Mucosa of gallbladder (tissue), 1 donor: ENCODE measurements at places on chromosomes 2 and 18. TPM values are rescaled to one million over a fixed set of nuclear protein-coding genes. Genes with fewer than 3 reads are reported as not detected.

The MAP3K19 gene
- not detected for total RNA-seq

The PROKR1 gene
- not detected for total RNA-seq

The CWC22 gene
- 13.6 TPM for total RNA-seq

GRCh38 chr2:1538663-1539062 lies 125.4 kb downstream of the TPO start:
- no peak for DNase-seq

DNA sequence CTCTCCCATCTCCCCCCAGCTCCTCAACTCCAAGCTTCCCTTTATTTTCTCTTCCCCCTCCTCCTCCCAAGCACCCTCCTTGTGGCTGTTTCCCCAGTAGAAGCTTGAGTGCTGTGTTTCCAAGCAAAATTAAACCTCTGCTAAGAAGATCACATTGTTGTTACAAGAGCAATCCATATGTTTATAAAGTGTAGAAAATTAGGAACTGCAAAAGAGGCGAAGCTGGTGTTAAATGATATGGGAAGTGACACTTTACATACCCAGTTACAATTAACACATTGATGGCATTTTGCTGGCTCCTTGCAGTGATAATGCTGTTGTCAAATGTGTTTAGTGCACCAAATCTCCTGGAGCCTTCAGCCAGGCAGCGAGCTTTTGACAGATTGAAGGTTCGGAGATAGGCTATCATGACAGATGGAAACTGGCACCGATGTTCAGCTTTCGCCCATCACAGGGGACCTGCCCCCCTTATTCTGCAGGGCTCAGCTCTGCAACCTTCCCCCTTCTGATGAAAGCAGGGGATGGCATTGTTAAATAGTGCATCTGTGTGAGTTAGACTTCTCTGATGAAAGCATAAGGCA lies 259.8 kb upstream of the ATP5MC3 start:
- no peak for DNase-seq

DNA sequence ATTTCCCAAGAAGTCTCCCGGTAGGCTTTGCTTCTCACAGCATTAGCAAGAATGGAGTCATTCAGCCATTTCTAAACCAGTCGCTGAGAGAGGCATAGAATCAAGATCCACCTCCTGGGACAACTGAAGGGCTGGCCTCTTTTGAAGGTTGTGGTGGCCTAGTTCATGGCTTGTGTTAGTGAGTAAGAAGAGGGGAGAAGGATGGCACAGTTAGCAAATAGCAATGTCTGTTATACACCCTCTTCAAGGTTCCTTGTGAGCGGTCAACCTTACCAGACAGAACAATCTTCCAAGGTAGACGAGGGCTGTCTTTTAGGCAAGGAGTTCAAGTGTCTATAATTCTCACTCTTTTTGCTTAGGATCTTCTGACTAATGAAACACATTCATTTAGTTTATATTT lies 35.4 kb upstream of the DNAH7 start:
- DNase-seq = no peak

DNA sequence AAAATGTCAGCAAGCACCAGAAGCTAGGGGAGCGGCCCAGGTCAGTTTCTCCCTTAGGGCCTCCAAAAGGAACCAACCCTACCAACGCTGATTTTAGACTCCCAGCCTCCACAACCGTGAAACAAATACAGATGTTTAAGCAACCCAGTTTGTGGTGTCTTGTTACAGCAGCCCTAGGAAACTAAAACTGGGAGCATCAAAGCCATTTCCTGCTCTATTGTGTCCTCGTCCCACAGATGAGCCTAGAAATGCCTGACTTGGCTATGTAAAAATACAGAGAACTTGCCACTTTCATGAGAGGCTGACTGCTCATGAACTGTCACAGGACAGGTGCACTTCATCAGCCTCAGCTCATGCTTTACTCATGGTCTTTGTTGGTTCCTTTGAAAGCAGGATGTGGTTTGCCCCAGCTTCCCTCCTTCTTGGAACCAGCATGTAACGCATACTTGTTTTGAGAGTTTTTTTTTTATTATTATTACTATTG lies 97.6 kb upstream of the SLC39A10 start:
- peak; percentile 52 for DNase-seq

- no peak for DNase-seq
These were observed 249.4 kb upstream of the HS6ST1 start for GRCh38 chr2:128568106-128568505.

- no peak for DNase-seq
These were observed 158.6 kb downstream of the PIK3C3 start for GRCh38 chr18:42113529-42114191.

DNA sequence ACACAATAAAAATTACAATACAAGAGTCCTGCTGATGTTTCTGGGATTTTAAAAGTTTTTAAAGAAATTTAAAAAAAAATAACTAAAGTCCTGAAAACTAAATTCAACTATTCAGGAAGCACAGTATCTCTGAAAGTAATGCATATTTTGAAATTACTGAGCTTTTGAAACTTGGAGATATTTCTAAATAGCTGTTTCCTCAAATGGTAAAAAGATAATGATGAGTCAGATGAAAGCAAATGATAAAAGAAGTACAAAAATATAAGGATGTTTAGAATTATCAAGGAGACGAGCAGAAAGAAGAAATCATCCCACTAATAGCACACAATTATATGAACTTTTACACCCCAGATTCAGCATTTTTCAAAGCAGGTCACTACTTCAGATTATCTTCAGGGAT lies 90.2 kb upstream of the SLC25A52 start:
- no peak for DNase-seq

DNA sequence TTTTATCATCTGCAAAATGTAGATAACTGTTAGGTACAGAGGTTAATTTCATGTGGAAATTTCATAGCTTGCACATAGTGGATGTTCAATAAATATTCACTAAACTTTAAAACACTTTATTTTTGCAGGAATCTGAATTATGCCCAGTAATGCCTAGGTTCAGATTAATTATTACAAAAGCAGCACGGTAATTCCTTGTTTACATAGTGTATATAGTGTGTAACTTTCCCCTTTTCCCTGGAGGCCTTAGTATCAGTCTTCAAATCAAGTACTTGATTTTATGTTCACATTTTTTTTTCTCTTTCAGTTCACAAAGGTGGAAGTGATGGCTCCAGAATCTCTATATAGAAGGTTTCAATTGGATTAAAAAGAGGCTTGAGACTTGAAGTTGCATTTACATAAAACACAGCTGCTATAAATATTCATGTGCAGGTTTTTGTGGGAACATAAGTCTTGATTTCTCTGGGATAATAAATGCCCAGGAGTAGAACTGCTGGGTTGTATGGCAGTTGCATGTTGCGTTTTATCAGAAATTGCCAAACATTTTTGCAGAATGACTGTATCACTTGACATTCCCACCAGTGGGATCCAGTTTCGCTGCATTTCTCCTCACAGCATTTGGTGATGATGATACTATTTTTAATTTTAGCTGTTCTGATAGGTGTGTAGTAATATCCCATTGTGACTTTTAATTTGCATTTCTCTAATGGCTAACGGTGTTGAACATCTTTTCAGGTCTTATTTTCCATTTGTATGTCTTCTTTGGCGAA lies 27.6 kb upstream of the LGALSL start:
- no peak for DNase-seq

DNA sequence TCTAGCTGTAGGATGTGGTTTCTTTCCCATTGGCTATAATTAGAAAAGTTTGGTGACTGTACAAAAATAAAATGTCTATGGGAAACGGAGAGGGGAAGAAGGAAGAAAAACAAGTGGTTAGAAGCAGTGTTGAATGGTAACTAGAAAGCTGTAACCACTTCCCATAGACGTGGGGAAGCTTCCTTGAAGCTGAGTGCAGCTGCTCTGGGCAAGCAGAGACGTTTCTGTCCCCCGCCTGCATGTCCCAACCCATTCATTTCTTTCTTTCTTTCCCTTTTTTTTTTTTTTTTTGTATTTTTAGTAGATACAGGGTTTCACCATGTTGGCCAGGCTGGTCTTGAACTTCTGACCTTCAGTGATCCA lies 367.8 kb upstream of the HS6ST1 start:
- DNase-seq = no peak

GRCh38 chr18:61544178-61544577 lies 210.9 kb downstream of the CDH20 start:
- no peak for DNase-seq

DNA sequence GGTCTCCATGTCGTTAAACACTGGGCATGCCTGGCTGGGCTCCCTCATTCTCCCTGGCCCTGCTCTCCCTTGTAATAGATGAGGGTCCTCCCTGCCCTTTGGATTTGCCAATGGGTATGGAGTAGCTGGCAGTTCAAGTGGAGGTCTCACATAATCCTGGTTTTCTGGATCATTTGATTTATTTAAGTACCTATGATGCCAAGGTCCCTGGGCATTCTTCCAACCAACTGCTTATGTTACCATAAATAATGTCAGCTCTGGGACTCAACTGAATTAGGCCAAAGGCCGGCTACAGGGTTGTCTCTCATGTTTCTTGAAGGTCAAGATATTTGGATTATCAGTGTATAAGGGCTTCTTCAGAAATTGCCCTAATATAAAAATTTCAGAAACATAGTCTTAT lies 104.9 kb upstream of the LYPD6 start:
- no peak for DNase-seq

DNA sequence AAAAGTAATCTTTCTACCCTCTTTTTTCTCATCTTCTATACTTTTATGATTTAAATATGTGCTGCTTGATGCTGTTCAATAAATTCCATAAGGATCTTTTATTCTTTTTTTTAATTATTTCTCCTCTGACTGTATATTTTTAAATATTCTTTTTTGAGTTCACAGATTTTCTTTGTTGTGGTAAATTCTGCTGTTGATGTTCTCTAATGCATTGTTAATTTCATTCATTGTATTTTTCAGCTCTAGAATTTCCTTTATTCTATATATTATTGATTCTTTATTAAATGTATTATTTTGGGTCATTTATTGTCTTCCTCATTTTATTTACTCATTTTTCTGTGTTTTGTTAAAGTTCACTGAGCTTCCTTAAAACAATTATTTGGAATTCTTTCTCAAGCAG lies 260.9 kb downstream of the ZNF804A start:
- DNase-seq = no peak

- DNase-seq = no peak
These were observed 110.0 kb downstream of the TPGS2 start for GRCh38 chr18:36718705-36719328.

DNA sequence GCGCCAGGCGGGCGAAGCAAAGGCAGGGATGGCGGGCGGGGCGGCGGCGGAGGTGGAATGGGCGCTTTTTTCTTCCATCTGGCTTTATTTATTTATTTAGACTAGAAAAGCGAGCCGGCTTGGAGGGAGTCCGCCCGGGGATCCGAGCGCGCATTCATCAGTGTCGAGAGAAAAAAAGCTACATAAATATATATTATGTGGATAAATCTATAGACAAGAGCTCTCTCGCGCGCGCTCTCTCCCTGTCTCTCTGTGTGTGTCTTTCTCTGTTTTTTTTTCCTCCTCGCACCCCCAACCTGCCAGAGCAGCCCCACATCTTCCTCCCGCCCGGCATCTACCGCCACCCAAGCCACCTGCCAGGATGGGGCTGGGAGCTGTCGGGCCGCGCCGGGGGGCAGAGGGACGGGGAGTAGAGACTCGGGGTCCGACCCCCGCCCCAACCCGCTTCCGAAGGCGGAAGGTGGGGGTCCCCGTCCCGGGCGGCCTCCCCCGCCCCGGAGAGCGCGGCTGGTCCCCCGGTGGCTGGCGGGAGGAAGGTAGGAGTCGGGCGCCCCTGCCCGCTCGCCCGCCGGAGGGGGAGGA lies 972 bp upstream of the CELF4 start:
- no peak for DNase-seq

DNA sequence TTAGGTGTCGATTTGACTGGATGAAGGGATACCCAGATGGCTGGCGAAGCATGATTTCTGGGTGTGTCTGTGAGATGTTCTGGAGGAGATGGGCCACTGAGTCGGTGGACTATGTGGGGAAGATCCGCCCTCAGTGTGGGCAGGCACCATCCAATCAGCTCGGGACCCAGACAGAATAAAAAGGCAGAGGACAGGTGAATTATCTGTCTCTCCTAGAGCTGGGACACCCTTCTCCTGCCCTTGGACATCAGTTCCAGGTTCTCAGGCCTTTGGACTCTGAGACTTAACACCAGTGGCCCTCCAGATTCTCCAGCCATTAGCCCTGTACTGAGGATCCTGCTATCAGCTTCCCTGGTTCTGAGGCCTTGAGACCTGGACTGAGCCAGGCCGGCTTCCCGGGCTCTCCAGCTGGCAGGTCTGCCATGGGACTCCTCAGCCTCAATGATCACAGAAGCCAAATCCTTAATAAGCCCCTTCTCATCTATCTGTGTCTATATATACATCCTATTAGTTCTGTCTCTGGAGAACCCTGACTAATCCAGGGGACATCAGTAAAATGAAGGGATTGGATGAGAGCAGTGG lies 11.7 kb downstream of the PROC start:
- peak; percentile 3 for DNase-seq

GRCh38 chr2:203774760-203775159 lies 68.3 kb downstream of the CD28 start:
- DNase-seq = no peak

DNA sequence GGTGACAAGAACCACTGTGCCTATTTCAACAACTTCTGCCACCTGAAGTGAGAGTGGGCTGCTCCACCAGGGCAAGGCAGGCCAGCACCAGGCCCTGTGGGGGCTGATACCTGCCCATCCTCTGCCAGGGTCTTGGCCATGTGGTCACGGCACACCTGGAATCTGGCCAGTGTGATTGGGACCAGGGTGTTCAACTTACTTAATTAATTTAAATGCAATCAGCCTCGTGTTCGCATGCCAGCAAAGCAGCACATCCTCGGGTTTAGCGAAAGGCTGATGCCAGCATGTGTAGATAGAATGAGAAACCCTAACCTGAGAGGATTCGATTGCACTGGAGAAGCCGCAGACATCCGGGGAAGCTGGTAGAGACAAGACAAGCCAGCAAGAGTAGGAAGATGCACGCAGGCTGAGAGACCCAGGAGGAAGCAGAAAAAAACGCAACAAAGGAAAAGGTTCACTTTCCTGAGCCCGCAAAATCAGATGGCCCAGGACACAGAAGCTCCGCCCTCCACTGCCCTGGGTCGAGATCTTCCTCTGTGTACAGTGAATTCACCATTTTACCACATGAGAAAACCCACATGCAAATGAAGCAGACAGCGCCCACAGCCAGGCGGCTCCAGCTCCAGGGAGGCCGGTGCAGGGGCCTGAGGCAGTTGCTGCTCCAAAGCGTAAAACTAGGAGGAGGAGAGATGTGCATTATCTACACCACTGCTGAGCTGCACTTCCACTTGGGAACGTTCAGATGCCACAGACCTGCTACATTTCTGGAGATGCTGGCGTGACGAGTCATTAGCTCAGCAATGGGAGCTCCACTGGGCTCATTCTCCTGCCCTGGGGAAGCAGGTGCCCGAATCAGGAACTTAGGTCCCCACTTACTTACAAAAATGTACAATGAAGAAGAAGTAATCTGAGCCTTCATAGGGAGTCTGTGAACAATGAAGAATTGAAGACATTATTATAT lies 92.1 kb downstream of the TMEM18 start:
- no peak for DNase-seq
